ENCODE measurements at places on chromosomes 4 and X. TPM values are rescaled to one million over a fixed set of nuclear protein-coding genes. Genes with fewer than 3 reads are reported as not detected.

DNA sequence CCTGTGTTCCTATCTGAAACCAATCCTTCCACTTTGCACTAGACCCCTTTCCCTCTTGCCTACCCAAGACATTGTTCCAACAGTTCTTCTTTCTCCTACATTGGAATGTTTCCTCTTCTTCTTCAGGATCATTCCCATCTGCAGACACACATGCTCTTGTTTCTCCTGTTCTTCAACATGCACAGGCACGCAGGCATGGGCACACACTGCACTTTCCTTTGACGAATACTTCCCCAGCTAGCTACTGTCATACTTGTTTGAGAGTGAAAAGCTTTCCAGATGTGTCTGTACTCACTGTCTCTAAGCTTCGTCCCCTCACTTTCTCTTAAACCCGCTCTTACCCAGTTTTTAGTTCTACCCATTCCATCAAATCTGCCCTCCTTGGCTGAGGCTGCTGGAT lies 31.8 kb upstream of the ERVMER34-1 start:
- DNase-seq = no peak

DNA sequence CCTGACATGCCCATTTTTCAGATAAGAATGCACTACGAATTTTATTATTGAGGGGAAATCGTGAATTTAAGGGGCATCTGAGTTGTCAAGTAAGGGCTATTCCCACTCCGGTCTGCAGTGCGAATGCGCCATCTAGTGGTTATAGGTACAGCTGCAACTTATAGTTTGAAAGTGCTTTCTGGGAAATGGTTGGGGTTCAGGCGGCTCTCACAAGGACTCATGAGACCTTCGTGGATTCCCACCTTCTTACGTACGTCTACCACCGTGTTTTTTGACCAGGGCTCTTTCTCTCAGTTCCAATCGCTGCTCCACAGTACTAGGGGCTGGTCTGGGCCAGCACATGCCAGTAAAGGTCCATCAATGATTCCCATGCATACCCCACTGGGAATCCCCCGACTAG lies 12.3 kb downstream of the MSL3 start:
- DNase-seq = peak; percentile 71

DNA sequence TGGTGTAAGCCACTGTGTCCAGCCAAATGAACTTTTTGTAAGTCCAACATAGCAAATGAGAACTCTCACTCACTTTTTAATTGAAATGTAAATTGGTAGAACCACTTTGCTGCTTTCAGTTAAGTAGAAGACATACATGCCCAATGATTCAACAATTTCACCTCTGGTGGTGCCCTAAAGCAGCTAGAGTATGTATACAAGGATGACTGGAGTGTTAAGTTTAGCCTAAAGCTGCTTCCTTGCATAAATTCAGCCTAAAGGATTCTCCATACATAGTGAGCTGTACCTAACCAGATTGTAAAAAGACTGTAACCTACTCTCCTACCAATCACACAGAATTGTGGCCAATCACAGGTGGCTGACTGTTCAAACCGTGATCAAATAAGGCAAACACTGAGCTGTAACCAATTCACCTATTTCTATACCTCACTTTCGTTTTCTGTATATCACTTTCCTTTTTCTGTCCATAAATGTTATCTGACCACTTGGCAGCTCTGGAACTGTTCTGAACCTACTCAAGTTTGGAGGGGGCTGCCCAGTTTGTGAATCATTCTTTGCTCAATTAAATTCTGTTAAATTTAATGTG lies 39.9 kb downstream of the PDS5A start:
- DNase-seq = no peak

DNA sequence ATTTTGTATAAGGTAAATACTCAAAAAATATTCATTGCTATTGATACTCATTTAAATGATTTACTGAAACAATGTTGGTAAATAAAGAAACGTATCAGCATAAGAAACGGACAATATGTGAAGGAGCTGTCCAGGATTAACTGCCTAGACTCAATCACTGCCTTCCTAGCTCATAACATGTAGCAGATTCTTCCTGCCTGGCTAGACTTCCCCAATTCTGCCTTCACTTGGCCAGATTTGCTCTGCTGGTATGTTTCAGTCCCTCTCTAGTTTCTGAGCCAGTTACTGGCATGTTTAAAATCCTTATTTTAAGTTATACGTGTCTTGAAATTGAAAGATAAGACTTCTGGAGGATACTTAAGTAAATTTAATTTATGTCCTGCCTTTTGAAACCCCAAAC lies 740.3 kb downstream of the CENPC start:
- no peak for DNase-seq

The MAGEB17 gene
- total RNA-seq = not detected

- DNase-seq = peak; percentile 58
Observed at GRCh38 chr4:26081795-26082498, 167.9 kb downstream of the SMIM20 start.

The DCAF4L1 gene
- total RNA-seq = not detected

- no peak for DNase-seq
Observed at GRCh38 chr4:80155316-80155982, 41.9 kb upstream of the PRDM8 start.

- no peak for DNase-seq
Observed at GRCh38 chr4:184937030-184937710, 81.1 kb upstream of the HELT start.

GRCh38 chrX:129139837-129140598 lies 383.3 kb downstream of the SMARCA1 start:
- DNase-seq = no peak

The JADE3 gene
- not detected for total RNA-seq

DNA sequence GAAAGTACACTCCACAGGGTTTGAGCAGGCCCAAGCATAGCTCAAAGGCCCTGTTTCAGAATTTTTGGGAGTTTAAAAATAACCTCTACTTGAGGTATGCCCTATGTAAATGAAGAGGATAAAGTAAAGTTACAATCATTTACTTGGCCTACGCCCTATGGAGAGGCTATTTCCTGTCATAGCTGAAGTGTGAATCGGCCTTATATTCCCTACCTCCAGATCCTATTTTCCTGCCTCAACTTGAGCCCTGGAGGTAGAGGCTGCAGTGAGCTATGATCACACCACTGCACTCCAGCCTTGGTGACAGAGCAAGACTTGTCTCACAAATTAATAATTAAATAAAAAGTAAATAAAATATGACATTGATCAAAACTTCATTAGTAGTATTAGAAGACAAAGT lies 11.5 kb upstream of the TXLNG start:
- DNase-seq = no peak

- no peak for DNase-seq
Observed at GRCh38 chrX:136336623-136337022, 35.9 kb downstream of the ADGRG4 start.

DNA sequence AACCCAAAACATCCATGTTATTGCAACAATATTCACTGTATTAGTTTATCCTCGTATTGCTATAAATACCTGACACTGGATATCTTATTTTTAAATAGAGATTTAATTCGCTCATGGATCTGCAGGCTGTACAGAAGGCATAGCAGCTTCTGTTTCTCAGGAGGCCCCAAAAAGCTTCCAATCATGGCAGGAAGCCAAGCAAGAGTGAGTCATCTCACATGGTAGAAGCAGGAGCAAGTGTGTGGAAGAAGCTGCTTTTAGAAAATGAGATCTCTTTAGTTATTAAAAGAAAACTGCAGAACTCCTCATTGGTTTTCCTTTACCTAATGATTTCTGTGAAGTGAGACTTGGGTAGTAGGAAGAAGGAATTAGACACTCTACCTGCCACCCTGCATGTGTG lies 16.4 kb downstream of the ZNF732 start:
- DNase-seq = no peak

The GRID2 gene
- not detected for total RNA-seq

DNA sequence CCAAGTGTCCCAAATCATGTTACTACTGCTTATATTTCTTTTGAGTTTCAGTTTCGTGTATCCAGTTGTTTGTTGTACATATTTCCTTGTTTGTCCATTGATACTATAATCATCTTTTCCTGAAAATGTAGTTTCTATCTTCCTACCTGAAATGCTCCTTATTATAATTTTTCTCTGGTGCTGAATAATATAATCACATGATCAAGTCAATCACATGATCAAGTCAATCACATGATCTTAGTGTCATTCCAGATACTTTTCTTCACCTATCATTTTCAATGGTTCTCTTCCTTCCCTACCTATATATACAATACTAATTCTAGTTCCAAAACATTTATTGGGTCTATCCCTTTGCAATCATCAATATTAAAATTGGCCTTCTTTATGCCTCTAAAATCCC lies 2058.8 kb downstream of the PCDH7 start:
- no peak for DNase-seq

The MAGEC2 gene
- total RNA-seq = not detected

- DNase-seq = no peak
Observed at GRCh38 chr4:119081542-119081859, 54.1 kb upstream of the MYOZ2 start.

- no peak for DNase-seq
Observed at GRCh38 chrX:54695816-54696487, 102.1 kb downstream of the ITIH6 start.

The PAGE4 gene
- total RNA-seq = not detected

The PRMT9 gene
- 36.4 TPM for total RNA-seq

- DNase-seq = no peak
Observed at GRCh38 chr4:128831531-128832242, 22.2 kb downstream of the JADE1 start.

GRCh38 chr4:88630756-88631155 lies 38.5 kb downstream of the HERC3 start:
- no peak for DNase-seq

DNA sequence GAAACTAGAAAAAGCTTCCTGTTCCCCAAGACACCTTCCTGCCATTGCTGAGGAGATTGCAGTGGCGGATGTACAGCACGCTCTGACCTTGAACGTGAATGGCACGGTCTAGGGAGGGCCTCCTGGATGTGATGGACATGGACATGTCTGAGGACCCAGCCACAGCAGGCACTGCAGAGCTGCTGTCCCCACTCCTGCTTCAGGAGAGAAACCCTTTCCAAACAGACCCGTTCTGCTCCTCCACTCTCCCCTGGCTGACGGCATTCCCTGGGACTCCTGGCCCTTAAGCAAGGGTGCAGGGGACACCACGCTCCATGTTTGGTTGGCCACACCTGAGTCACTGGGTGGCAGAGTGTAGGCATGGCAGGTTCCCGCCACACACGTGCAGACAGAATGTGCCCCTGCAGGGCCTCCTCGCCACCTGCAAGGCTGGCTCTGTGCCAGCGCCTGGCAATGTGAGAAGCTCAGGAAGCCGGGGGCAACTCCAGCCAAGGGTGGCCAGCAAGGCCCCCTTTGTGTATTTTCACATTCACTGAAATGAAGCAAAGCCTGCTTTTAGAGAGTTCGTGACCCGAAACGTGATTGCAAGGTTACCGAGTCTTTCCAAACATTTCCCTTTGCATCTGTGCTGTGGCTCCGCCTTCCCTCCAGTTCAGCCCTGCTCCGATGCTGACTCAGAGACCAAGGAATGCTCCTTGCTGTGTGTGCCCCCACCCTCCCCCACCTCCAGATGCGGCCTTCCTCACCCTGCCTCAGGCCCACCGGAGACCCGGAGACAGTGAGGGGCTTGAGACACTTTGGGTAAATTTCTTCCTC lies 46.1 kb downstream of the HTRA3 start:
- no peak for DNase-seq

GRCh38 chr4:145679991-145680455 lies at the start of gene C4orf51:
Gene C4orf51 (plus strand): TSS chr4:145680146. CDS start chr4:145680204, 58 bp downstream.
- DNase-seq = no peak

GRCh38 chrX:70505451-70505841 lies 60.8 kb downstream of the DLG3 start:
- DNase-seq = no peak

DNA sequence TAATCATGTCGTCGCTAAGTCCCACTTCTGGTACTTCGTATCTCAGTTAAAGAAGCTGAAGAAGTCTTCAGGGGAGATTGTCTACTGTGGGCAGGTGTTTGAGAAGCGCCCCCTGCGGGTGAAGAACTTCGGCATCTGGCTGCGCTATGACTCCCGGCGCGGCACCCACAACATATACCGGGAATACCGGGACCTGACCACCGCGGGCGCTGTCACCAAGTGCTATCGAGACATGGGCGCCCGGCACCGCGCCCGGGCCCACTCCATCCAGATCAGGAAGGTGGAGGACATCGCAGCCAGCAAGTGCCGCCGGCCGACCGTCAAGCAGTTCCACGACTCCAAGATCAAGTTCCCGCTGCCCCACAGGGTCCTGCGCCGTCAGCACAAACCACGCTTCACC lies 11.3 kb downstream of the PNCK start:
- DNase-seq = peak; percentile 62

GRCh38 chr4:75973766-75974165 lies 17.0 kb downstream of the SDAD1 start:
- DNase-seq = no peak

DNA sequence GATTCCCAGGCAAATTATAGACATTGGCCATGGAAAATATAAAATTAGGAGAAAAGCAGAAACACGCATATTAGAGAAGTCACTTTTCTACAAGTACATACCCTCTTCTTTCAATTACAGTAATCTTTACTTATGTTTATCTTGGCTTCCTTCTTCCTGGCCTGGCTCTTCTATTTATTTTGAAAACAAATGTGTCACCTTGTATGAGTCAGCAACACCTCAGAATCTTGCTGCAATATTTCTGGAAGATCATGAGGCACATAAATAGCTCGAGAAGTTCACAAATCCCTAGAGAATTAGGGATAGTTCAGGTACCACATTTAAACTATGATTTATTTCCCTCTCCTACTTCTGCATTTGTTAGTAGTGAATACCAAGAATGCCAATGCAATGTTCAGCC lies 124.6 kb downstream of the ANOS1 start:
- no peak for DNase-seq
